ENCODE measurements at places on chromosomes 2 and 18.
A peak's percentile ranks its signal among the peaks of the same experiment; 100 is the strongest.

DNA sequence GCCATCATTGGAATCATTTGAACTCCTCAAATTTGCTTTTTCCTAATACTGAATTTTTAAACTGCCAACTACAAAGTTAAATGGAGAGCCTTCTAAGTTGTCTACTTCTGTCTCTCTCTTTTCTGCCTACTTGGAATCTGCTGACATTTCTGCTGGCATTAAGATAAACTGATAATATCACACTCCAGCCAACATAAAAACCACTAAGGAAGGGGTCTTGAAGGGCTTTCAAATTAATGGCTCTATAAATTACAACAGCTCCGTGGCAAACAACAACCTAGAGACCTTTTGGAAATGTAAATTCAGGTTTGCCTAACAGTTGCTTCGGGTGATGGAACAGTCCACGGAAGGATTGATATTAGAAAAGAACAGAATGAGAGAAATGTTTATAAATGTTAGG lies 12.1 kb downstream of the ALPP start:
- no peak for DNase-seq

GRCh38 chr18:72372076-72372475 lies 172.1 kb downstream of the CBLN2 start:
- no peak for DNase-seq

DNA sequence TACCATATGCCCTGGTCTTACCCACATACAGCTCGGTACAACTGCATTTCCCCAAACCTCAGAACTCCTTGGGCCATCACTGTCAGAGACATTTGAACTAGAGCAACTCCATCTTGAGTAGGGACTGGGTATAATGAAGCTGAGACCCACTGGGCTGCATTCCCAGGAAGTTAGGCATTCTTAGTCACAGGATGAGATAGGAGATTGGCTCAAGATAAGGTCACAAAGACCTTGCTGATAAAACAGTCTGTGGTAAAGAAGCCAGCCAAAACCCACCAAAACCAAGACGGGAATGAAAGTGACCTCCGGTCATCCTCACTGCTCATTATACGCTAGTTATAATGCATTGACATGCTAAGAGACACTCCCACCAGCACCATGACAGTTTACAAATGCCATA lies 131.3 kb downstream of the PIK3C3 start:
- no peak for DNase-seq

DNA sequence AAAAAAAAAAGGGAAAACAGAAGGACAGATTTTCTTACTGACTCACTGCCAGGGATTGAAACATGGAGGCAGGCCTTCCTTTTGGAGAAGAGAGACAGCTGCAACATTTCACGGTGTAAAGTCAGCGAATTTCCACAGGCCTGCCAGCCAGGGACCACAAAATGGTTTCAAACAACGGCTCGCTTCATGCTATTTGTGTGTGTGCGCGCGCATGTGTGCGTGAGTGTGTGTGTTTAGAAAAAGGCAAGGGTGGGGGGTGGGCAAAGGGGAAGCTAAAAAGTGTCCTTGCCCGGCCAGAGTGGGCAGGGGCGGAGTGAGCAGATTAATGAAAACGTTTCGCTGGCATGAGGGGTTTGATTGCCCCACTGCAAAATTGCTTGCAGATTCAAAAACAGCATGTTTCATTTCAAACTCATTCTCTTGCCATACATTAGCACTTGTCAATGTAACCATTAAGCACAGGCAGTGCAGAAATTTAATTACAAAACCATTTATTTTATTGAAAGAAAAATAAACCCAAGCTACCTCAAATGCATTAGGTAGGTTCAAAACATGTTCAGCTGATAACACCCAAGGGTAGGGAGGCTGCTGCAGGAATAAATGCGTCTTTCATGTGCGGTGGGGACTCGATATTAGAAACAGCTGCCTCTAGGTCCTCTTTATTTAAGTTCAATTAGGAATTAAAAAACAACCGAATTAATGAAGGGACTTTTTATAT lies 182.1 kb upstream of the SIX2 start:
- DNase-seq, result no peak

DNA sequence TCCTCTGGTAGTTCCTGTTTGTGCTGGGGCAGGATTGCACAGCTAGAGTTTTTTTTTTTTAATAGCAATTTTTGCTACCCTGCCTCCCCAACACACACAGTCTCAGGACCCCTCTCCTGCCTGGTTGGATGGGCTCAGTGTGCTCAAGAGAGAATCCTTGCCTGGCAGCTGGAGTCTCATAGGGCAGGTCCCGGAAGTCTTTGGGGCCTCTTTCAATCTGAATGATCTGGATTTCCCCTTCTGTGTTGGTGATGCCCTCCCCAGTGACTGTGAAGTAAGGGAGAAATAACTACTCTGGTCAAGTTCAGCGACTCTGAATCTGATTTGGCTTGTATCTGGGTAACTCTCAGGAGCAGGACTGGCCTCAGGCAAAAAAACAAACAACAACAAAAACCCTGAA lies 220.6 kb upstream of the LRRTM1 start:
- no peak for DNase-seq

GRCh38 chr2:222888716-222889115 lies 27.9 kb downstream of the ACSL3 start:
- no peak for DNase-seq

GRCh38 chr2:56801770-56802169 lies 618.0 kb downstream of the CCDC85A start:
- no peak for DNase-seq

GRCh38 chr18:62289047-62289446 lies 36.1 kb upstream of the TNFRSF11A start:
- no peak for DNase-seq

GRCh38 chr2:232367016-232367415 lies 11.5 kb upstream of the ALPP start:
- no peak for DNase-seq

DNA sequence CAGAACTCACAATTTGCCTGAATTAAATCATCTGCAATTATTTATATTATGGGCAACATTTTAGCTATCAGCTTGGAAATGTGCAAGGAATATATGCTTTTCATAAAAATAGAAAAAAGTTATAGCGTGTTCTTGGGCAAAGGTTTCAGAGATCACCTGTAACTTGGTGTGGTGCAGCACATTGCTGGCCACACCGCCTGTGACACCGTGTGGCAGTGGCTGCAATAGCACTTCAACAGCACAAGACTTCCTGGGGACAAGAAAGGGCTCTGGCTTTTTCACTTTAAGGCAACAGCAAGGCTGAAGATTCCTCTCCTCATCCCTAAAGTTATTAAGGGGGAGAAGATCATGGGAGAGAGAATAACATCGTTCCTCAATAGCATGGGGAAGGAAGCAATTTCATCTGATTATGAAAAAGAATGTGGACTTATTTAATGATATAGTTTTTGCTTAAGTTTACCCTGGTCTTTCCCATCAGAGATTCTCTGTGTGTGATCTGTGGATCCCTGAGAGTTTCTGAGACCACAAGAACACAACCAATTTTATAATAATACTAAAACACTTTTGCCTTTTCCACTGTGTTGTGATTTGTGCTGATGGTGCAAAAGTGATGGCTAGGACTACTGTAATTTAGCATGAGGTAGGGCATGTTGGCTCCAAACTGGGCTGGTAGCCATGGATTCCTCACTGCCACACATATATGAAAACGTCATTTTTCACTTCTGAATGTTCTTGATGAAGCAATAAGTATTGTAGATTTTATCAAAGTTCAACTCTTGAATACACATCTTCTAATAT lies 15.0 kb upstream of the SERPINB3 start:
- no peak for DNase-seq

DNA sequence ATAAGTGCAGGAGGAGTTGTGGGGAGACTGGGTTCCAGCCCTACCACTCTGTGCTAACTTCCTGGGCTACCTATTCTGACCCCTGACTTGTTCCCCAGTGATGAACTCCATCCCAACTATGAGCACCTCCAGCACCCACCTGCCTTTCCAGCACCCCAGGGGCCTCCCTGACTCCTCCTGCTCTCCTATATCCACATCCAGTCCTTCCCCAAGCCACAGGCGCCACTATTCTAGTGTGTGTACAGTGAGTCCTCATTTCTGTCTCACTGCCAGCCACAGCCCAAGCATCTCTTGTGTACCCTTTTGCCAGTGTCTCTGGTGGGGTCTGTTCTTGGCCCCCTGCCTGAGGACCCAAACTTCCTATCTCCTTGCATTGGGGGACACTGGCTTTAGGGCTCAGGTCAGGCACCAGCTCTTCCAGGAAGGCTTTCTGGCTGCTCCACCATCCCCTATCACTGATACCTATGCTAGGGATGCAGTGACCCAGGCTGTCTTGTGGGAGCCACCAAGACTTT lies 145.2 kb downstream of the INHBB start:
- no peak for DNase-seq

DNA sequence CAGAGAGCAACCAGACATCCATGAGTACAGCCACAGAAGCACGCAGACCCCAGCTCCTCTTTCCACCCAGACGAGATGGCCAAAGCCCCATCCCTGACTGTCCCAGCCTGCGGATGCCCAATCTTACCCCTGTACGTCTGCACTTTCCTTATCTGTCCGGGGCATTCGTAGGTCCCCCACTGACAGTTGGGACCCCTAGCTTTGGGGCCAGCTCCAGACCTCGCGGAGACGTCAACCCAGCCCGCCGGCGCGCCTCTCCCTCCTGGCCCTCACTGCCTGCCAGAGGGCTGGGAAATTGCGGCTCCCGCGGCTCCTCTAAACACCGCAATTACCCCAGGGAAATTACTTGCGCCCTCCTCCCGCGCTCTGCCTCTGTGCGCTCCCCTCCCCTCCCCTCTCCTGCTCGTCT lies 2.3 kb downstream of the ECEL1 start:
- DNase-seq, result no peak

GRCh38 chr2:132605236-132606180 lies 64.5 kb downstream of the LYPD1 start:
- DNase-seq, result no peak

GRCh38 chr2:223180463-223180862 lies 128.5 kb downstream of the KCNE4 start:
- no peak for DNase-seq

GRCh38 chr18:69455125-69455524 lies 54.4 kb downstream of the DOK6 start:
- no peak for DNase-seq

DNA sequence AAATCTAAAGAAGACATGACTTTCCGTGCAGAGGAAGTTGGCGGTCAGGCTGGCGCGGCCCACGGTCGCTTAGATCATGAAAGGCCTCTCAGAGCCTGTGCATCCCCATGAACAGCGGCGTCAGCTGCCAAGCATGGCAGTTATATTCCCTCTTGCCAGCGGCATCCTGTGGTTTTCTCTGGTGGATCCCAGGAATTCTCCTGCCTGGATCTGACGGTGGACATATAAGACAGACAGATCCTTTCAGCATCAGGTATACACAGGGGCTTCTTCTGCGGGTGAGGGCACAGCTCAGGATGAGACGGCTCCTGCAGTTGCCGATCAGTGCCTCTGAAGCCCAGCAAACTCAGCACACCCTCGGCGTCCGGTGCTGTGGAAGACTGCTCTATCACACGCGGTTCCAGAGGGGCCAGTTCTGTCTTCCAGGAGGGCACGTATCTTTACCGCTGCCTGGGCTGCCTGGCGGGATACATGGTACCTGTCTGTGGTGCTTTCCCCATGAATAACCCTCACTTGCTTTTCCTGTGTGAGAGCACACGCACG lies 157.8 kb downstream of the LDLRAD4 start:
- peak; percentile 39 for DNase-seq

DNA sequence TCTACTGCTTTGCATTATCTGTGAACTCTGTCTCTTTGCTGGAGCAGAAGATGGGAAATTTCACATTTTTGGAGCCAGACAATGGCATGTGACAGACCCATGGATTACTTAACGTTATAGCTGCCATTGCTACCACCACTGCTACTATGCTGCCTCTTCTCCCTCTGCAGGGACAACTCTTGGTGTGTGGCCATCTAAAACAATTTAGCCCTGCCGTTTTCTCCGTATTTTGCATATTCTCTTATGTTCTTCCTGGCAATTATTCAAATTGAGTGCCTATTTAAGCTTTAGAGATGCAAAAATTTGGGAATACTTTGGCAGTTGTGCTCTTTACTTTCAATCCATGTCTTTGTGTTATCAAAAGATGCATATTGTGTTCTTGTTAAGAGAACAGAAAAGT lies 386.8 kb downstream of the XIRP2 start:
- DNase-seq, result no peak

GRCh38 chr18:57437766-57438671 lies 2.8 kb downstream of the ONECUT2 start:
- DNase-seq, result no peak

DNA sequence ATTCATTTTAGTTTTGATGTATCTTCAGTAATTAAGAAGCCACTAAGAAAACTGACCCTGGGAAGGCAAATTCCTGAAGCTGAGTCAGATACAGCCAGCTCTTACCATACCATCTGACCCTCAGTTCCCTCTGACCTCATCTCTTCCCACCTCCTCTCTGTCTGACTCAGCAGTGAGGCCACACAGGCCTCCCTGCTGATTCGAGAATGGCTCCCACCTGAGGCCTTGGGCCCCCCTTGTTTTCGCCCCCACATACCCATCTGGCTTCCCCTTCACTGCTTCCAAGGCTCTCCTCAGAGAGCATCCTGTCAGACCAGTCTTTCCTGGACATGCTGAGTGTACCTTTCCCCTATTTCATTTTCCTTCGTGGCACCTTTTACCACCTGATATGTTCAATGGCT lies 71.0 kb upstream of the CYP1B1 start:
- DNase-seq, result no peak

DNA sequence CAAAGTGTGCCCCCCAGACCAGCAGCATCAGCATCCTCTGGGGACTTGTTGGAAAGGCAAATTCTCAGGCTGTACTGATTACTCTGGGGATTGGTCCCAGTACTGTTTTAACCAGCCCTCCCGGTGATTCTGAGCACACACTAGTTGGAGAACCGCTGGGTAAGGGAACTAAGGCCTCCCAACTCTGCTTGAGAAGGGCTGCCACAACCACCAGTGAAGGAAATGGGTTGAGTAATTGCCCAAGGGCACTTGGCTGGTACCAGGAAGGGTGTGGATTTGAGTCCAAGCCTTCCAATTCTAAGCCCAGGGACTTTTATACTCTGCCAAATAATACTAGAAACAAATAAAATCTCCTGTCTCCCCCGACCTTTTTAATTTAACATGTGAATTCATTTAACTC lies 219.9 kb downstream of the SETBP1 start:
- no peak for DNase-seq

- no peak for DNase-seq
Measured at GRCh38 chr2:233446606-233447305, 92.5 kb downstream of the DGKD start.

GRCh38 chr18:61400016-61400635 lies 66.9 kb downstream of the CDH20 start:
- no peak for DNase-seq

- no peak for DNase-seq
Measured at GRCh38 chr2:120747281-120747680, 11.6 kb downstream of the GLI2 start.

DNA sequence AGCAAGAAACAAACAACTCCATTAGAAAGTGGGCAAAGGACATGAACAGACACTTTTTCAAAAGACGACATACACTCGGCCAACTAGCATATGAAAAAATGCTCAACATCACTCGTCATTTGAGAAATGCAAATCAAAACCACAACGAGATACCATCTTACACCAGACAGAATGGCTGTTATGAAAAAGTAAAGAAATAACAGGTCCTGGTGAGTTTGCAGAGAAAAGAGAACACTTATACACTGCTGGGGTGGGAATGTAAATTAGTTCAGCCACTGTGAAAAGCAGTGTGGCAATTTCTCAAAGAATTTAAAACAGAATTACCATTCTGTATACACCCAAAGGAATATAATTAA lies 130.5 kb downstream of the PLCL1 start:
- no peak for DNase-seq

- DNase-seq, result no peak
Measured at GRCh38 chr2:105777031-105777482, 32.3 kb downstream of the NCK2 start.

Measured in stimulated activated CD8-positive, alpha-beta memory T cell treated with anti-CD3 and anti-CD28 coated beads, Interleukin-7, amount 100 ng/mL, for 4 hours (primary cell).